ENCODE measurements at places on chromosomes 4 and X.

DNA sequence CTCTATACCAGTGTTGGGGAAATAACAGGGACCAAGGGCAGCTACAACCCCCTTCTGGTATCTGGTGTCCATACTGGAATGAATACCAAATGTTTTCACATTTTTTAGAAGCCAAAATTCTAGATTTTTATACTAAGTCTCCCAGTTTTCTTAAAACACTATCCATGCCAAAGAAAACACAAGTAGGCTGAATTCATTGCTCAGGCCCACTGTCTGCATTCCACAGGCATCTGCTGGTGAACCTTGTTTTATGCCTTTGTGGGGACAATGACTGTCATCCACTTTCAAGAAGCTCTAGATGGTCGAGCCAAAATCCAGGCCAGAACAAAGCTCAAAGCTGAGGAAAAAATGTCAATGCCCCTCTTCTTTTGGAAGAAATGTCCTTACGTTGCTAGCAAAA lies 213.4 kb upstream of the RASGEF1B start:
- no peak for DNase-seq

- no peak for DNase-seq
These were observed 386.8 kb downstream of the UNC5C start for GRCh38 chr4:95161781-95162469.

DNA sequence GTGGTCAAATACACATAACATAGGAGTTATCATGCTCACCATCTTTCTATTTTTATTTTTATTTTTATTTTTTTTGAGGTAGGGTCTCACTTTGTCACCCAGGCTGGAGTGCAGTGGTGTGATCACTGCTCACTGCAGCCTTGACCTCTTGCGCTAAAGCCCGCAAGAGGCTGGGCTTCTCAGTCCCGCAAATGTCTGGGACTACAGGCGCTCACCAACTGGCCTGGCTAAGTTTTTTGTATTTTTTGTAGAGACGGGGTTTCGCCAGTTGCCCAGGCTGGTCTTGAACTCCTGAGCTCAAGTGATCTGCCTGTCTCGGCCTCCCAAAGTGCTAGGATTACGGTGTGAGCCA lies 295 bp upstream of the TLR10 start:
- DNase-seq = no peak

DNA sequence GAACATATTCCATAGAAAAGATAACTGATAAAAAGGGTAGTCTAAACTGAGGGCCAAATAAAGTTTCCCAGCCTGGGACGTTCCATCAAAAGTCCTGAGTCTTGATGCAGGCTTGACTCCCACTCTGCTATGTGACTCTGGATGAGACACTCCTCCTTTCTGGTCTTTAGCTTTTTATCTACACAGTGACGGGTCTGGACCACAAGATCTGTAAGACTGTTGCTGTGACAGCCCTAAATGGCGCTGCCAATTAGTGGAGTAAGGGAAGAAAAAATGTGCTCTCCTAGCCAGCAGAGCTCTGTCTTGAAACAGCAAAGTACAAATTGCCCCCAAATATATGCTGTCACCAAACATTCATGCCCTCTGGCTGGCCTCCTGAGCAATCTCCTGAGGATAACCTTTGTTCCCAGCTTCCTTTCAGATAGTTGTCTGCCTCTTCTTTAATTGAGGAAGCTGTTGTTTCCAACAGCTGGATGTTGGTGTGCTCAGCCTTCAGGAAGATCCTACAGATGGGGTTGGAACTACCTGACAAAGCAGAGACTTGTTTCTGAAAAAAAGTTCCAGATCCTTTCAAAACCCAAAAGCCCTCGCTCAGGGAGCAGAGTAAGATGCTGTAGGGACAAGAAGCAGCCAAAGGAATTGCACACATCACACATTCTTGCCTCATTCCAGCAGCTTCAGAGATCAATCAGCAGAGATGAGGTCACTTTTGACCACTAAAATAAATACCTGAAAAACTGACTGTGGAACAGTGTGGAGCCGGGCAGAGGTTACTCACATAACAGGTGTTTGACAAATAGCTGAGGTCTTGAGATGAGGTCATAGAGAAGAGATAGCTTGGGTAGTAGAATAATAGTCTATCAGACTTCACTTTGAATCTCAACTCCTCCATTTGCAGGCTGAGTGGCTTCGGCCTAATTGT lies 383.4 kb upstream of the FGF13 start:
- DNase-seq = no peak

- DNase-seq = no peak
These were observed 33.6 kb upstream of the SPANXN2 start for GRCh38 chrX:143754183-143754582.

DNA sequence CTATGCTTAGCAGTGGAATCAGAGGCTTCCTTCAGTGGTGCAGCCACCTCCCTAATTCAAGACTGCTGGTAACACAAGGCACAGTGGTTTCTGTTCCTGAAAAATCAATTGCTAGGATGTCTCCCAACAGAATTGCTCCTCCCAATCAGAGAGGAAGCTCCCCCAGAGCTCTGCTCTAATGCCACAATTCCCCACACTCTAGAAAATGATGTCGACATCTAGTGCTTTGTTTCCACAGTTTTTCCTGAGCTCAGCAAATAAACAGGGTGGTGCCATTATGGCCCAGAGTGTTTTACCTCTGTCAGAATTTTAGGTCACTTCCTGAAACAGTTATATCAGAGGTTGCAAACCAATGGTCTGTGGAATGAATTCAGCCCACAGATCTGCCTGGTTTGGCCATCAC lies 24.7 kb downstream of the TAB3 start:
- no peak for DNase-seq

- no peak for DNase-seq
These were observed 79.3 kb upstream of the IL1RAPL2 start for GRCh38 chrX:104486691-104487090.

DNA sequence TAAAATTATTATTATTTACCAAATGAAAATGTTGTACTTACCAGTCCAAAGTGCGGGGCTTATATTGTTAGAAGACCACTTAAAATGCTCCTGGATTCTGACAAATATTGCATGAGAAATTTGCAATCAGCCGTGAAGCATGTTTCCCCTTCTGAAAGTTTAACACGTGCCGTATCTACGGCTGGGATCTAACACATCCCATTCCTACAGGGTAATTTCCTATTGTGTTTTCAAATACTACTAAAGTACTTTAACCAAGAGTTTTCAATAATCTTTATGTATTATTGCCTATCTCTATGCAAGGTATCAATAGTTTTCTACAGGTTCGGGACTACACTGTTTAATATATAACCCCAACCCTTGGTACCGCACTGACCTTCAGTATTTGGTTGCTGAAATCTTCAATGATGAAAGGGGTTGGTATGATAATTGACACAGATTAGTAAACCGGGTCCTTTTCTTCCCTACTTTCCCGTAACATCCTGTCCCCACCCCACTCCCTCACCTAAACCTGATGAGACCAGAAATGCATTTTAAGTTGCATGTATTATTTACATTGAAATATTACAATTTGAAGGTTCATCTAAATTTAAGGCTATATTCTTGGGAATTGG lies 795 bp upstream of the BRWD3 start:
- DNase-seq = no peak

DNA sequence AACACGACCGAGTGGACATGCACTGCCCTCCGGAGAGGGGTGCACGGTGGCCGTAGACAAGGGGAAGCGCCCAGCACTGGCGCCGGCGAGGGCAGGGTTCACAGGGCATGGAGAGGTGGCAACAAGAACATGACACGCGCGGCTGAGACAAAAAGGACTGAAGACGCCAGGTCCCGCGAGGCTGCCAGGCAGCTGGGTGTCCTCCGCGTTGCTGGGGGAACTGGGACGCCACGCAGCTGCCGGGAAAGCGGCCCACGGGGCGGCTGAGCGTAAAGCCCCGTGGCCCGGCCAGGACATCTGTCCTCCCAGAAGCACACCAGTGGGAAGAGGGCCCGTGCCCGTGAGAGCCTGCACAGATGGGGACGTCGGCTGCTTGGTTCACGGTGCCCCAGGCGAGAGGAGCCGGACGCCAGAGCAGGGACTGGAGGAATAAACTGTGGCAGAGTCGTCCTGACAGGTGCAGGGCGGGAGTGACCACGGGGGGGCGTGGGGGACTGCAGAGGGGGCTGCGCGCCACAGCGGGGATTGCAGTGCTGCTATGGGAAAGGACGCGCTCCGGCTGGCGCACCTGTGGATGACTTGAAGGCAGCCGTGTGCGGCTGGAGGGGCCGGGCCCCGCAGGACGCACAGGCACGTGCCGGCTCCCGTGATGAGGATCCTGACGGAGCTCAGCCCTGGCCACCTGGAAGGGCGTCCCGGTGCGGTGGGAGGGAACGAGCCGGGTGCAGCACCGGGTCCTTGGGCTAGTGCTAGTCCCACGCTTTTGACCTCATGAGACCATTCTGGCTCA lies 32.1 kb upstream of the GTPBP6 start:
- no peak for DNase-seq

- no peak for DNase-seq
These were observed 143.5 kb downstream of the SOWAHB start for GRCh38 chr4:76754439-76754838.

DNA sequence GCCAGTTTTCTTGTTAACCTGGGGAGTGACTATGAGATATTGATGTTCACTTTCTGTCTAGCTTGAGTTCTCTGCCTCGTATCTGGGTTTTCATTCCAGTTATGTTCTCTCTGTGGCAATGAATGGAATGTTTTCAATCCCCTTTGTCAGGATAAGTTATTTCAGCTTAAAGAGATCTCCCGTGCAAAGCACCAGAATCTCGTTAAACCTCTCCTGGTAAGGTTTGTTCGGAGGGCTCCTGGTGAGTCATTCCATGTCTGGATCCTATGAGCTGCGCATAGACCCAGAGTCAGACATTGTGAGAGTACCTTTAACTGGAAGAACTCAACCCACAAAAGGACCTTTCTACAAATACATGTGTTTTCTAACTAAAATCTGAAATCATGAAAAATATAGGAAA lies 51.0 kb downstream of the KDR start:
- no peak for DNase-seq

DNA sequence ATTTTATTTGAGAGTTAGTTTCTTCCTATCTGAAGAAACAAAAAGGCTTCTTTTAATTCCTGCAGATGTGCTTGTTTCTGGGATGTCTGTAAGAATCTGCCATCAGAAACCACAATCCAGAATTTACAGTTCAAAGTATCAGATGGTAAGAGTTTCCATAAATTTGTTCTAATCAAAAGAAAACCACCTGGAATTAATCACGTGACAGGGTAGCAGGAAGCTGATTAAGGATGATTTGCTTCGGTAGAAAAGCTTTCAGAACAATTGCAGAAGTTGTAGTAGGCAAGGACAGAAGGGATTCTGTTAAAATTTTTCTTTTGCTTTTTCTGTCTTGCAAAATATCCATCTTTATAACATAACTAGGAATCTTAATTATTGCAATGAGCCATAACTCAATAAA lies 1975.1 kb upstream of the AGA start:
- DNase-seq = no peak

DNA sequence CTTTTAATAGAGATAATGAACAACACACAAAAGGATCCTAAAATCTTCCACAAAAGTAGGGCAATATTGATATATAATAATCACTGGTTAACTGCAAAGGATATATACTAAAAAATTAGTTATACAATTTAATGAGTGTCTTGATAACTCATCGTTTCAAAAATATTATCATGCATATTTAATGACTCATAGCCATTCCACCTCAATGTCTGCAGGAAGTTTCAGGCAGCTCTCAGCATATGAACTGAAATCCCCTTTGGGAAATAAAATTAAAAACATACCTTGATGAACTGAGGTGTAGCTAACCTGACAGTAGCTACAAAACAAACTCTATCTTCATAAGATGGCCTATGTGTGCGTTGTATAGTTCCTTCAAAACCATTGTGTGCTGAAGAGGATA lies 62.9 kb downstream of the TMEM165 start:
- DNase-seq = no peak

- DNase-seq = no peak
These were observed 201.4 kb downstream of the SPOCK3 start for GRCh38 chr4:167032871-167033270.

DNA sequence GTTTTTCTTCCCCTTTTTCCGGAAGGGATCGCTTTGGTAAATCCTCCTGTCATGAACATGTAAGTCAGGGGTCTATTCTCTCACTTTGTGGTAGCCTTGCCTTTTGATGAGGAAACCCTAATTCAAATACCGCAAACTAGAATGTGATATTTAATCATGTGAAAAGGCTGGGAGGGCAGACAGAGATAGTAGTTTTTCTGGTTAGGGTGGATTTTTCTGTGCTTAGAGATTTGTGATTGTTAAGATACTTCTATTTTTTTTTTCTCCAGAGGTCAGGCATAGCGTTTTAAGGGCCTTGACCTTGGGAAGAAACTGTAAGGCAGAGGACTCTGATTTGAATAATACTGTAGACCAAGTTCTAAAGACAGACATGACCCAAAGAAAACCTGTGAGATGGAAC lies 41.8 kb upstream of the PACRGL start:
- DNase-seq = no peak

GRCh38 chrX:154804957-154805695 lies at the start of gene MPP1:
Gene MPP1, minus strand, starts transcription at chrX:154805485. Its CDS starts 112 bp downstream, at chrX:154805373.
- peak; percentile 66 for DNase-seq

DNA sequence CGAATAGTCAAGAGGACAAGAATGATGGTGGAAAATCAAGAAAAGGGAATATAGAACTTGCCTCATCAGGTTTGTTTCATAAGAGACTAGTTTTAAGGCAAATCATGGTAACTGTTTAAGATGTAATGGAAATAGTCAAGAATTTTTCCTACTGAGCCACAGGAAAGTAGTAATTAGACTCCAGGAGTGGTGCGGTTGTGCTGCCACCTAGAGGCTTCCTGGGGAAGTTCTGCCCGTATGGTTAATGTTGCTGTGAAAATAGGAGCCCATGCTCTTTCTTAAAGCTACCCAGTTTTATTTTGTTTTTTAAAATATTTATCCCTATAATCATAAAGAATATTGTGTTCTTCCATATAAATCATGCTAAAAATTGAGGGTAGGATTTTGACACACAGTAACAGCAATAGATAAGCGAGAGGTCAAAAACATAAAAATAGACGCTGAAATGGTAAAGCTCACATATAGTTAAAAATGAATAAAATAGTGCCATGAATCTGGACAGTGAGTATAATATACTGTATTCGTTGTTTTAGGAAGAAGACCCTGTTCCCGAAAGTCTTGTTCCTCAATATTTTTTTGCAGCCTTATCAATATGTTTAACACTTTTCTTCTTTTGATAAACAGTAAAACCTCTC lies 87.0 kb downstream of the PHOX2B start:
- DNase-seq = peak; percentile 4

DNA sequence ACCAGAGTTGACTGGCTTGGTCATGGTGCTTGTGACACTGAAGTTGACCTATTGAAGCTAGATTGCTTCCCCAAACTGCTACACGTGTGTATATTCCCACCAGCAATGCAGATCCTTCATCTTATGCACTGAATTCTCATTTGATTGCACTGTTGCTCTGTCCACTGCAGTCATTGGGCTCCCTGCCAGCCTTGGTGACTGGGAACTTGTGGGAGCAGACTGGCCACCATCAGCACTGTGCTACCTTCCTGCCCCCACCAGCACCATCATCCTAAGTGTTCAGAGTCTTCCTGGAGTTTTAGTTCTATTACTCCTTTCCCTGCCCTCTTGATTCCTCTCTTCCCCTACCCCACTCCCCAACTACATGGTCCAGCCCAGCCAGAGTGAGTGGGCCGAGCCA lies 117.7 kb upstream of the PRPS2 start:
- DNase-seq = no peak

GRCh38 chr4:167602157-167602556 lies 367.9 kb upstream of the SPOCK3 start:
- DNase-seq = no peak

Data from T-helper 9 cell (primary cell).